ENCODE measurements at places on chromosomes 2 and 18. TPM values are rescaled to one million over a fixed set of nuclear protein-coding genes. Genes with fewer than 3 reads are reported as not detected.
A peak's percentile ranks its signal among the peaks of the same experiment; 100 is the strongest.

GRCh38 chr18:23143016-23143814, 7.9 kb downstream of the CABLES1 start:
- ATAC-seq, result peak; percentile 80

GRCh38 chr2:66032226-66032775, 402.6 kb upstream of the MEIS1 start:
- ATAC-seq, result no peak

DPP4 gene
- 4.6 TPM for total RNA-seq

ADAM23 gene
- total RNA-seq, result 2.4 TPM

DNA sequence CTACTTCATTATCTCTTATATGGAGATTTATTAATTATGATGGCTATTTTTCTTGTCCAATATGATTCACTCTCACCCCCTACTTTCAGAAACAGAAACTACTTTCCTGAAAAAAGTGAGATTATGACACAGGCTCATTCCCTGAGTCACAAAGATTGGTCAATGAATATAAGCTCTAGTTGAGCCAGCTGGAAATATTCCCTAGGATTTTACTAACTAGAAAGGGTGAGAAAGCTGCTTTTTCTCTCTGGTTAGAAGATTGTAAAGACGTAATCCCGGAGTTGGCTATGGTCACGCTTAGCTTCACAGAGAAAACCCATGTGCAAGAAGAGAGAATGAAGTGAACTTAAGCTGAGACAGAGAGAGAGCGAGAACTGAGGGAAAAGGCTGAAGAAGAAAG, 223.7 kb upstream of the SMAD7 start:
- ATAC-seq, result peak; percentile 80

GRCh38 chr2:179243046-179243445, 21.6 kb downstream of the SESTD1 start:
- no peak for ATAC-seq

GRCh38 chr2:140248623-140249022, 1468.4 kb upstream of the NXPH2 start:
- peak; percentile 50 for ATAC-seq

EGR4 gene
- total RNA-seq, result not detected

GPR39 gene
- total RNA-seq, result 2.6 TPM

PMS1 gene
- 12.0 TPM for total RNA-seq

- no peak for ATAC-seq
Measured at GRCh38 chr18:48318436-48318835, 90.7 kb downstream of the ZBTB7C start.

- no peak for ATAC-seq
Measured at GRCh38 chr2:177029501-177029900, 183.1 kb upstream of the HNRNPA3 start.

DNA sequence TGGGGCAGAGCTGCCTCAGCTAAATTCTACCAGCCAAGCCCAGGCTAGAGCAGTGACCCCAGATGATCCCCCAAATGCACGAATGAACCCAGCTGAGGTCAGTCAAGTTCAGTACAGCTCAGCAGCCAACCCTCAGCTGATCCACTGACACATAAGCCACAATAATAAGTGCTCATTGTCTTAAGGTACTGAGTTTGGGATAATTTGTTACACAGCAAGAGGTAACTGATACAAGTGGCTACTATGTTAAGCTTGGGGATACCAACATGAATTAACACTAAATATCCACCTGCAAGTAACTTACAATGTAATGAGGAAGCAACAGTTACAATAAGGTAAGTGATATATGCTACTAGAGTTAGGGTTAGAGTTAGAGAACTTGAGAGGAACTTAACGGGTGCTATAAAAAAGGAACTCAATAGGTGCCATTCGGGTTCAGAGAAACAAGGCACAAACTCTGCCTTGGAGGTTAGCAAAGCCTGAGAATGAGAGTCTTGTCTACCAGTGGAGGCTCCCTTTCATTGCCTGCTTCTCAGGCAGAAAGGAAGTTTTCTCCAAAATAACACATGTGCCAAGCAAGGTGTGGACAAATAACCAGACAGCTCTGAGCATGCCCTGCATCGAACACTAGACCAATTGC, 189.4 kb downstream of the ARL4C start:
- ATAC-seq, result no peak

PXDN gene
- 95.9 TPM for total RNA-seq

Data from gastroesophageal sphincter (tissue), 4 donors.